ENCODE measurements at places on chromosomes 1 and 21.
A peak's percentile ranks its signal among the peaks of the same experiment; 100 is the strongest.

- DNase-seq = peak; percentile 31
Observed at GRCh38 chr1:195604287-195604686, 1004.0 kb downstream of the KCNT2 start.

DNA sequence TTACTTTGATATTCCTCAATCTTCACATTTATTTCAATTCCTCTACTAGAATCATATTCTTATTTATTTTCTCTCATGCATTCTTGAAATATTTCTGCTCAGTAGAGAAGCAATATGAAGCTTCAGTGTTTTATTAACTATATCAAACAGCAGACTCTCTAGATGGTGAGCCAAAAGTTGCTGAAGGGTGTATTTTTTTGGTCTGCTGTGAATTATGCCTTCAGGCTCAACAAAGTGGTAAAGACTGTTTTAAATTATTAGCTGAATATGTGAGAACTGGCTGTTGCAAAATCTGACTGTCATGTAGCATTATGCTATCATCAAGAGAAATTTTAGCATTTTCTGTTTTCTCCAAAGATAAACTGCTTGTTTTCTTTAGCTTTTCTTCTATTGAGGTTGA is 24.9 kb upstream of the CDC42BPA start:
- peak; percentile 39 for DNase-seq

DNA sequence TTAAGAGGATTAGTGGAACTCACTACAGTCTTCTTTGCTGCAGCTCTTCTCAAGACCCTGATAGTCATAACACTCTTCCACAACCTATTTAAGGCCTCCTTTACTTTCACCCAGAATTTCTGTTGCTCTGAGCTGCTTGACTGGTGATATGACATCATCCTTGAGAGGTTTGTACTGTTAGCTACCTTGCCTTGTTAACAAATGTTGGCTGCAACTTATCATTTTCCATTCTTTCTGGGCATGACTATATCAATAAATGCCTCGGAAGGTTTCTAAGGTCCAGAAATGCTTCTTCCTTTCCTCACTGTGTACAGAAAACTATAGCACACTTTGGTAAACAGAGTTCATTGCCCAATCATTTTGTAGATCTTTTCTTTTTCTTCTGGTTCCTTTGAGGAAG is 1292.2 kb upstream of the TMPRSS15 start:
- no peak for DNase-seq

GRCh38 chr1:46749404-46749803 is 30.5 kb upstream of the EFCAB14 start:
- DNase-seq = no peak

All from iris pigment epithelial cell (primary cell).